Stimulated activated CD4-positive, alpha-beta T cell treated with anti-CD3 and anti-CD28 coated beads, Interleukin-1b, Interleukin-23, amount 100 ng/mL, for 48 hours (primary cell): ENCODE measurements at places on chromosomes 6 and 20.

- peak; percentile 59 for DNase-seq
Observed at GRCh38 chr6:142945446-142946180, 637 bp upstream of the HIVEP2 start.

DNA sequence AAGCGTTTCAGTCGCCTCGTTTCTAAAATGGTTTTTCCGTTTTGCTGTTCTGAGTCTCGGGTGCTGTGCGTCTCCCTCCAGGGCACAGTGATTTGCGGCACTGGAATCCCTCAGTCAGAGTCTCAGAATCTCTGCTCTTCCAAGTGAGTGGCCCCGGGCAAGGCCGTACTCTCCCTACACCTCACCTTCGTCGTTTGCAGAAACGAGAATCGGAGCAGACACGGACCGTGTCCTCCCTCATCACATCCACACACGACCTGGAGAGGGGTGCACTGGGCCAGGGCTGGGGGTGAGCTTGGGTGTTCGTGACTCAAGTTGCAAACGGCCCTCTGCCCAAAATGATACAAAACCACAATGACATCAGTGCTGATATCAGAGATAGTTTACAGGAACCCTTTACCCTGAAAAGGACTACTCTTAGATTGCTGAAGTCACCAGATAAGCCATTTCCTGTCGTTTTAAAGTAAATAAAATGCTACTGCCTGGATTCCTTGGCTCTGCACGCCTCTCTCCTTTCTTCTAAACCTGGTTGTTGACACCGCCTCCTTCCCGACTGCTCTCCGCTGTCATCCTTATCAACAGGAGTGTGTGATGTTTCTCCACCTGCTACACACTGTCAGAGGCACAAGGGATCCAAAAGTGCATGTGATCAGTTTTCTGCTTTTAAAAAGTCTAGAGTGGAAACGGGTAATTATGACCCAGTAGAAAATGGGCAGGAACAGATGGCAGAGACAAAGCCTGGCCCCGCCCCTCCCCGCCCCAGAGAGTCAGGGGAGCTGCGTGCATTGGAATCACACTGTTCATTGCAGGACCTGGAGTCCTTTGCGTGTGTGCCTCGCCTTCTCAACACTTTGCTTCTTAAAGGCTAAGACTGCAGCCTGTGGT is 38.4 kb downstream of the KIF25 start:
- DNase-seq, result no peak

DNA sequence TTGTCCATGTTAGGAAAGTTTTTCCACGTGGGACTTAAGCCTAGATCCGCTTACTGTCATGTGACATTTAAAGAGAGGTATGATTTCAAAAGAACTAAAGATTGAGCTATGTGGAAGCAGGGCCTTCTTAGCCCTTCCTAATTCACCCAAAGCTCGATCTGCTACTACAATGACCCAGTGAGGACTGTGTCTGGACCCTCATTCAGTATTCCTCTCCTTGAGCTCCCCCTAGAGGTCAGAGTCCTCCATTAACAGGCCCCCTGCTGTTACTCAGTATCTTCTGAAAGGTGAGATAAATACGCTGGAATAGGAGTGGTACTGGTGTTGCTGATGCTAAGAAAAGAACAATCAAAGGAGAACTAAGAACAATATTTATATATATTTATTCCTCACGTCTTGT is 414.0 kb downstream of the GJA1 start:
- peak; percentile 30 for DNase-seq

DNA sequence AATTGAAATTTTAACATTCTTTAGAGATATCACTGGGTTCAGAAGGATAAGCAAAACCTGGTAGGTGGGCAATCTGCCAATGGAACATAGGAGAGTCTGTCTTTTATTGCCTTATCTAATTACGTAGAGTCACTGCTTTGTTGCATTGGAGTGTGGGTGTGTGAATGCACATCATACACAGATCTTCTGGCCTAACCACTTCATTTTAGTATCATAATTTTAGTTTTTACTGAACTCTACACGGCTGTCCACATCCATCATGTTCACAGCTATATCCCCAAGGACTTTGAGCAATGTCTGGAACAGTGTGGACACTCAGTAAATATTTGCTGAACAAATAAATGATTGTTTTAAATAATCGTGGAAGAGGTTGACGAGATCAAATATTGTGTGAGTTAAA is 104.6 kb upstream of the AKIRIN2 start:
- DNase-seq, result no peak

DNA sequence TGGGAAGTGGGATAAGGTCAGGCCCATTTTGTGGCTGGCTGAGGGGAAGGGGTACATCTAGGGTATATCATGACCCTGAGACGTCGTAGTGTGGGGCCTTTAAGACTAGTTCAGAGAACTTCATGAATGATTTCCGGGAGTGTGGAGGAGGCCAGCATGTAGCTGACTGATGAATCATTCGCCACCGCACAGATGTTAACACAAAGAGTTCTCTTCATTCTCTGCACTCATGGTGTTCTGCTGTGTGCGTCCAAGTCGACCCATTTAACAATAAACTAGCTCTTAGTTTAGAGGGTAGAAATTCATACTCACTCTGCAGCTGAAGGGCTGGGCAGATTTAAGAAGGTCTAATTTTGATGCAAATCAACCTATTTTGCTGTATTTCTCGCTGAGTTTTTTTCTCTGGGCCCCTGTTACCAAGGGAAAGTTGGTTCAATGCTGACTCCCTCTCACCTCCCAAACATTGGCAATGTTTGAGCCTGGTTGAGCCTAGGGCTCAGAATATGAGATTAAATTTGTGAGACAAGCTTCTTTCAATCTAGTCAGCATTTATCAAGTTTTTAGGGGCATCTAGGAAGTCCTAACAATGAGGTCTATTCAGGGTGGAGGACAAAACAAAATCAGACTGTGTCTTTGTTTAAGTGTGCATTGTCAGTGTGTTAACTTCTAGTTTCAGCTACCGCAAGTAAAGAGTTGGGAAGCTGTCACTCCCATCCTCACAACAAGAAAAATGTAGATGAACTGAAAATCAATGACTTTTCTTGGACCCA is 106.8 kb upstream of the CBLN4 start:
- DNase-seq, result no peak

DNA sequence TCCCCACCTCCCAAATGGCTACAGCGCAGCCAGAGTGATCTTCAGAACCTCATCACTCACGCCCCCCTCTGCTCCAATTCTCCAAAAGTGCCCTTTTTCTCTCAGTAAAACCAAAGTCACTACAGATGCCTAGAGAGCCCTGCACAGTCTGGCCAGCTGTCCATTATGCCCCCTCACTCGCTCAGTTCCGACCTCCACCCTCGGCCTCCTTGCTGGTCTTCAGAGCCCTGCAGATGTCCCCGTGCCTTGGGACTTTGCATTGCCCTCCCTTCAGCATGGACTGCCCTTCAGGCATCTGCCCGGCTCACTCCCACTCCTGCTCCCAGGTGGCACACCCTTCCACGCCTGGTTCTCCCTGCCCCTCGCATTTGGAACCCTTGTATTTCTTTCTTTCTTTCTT is 1.1 kb upstream of the RAET1E start:
- DNase-seq, result no peak

DNA sequence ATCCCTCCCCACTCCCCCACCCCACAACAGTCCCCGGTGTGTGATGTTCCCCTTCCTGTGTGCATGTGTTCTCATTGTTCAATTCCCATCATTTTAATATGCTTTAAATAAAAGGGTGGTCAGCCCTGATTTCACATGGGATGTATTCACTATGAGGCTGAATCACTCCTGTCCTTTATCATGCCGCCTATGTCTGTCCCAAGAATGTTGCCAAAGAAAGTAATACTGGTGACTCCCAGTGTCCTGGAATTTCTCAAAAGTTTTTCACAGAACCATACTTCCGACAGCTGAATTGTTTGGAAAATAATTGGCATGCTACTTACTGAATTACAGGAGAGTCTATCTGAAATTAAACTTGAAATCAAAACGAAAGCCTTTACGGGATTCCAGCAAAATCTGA is 217.7 kb downstream of the HAO1 start:
- DNase-seq, result no peak

- no peak for DNase-seq
Observed at GRCh38 chr20:38953630-38954340, 8.4 kb upstream of the DHX35 start.

DNA sequence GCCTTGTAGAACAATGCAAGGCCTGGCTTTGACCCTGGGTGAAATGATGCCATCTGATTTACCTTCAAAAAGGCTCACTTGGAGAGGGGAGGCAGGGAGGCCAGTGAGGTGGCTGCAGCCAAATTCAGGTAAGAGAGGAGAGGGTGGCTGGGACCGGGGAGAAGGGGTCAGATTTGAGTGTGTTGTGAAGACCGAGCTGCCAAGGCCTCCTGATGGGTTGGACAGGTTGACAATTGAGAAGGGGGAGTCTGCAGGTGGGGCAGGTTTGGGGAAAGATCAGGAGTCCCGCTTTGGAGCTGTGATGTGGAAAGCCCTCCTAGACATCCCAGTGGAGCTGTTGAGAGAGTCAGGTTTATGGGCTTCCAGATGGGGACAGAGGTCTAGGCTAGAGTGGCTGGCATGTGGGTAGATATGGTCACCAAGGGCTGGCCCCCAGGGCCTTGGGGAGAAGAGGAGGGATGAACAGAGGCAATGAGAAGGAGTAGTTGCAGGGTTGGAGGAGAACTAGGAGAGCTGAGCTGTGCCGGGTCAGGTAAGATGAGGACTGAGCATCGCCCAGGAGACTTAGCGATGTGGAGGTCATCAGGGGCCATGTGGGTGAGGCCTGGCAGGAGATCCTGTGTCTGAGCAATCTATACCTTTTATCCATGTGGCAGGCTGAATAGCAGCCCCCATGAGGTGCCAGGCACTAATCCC is 70.5 kb upstream of the TOX2 start:
- no peak for DNase-seq

DNA sequence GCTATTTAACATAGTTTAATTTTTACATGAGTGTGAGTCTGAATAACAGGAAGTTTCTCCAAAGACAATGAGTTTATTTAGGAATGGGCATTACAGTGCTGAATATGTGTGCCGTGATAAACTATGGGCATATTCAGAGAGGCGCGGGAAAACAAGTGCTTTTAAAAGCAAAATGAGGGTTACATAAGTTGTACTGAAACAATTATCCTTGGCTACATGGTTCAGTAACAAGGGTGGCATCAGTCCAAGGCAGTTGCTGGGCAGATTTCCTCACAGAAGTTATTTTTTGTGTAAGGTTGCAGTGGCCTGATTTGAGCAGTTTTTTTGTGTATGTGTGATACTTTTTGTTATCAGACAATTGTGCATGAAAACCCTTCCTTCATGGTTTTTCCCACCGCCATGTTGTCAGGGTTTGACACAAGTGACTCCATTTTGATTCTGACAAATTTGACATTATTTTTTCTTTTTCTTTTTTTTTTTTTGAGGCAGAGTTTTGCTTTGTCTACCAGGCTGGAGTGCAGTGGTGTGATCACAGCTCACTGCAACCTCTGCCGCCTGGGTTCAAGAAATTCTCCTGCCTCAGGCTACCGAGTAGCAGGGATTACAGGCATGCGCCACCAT is 22.3 kb upstream of the PXDC1 start:
- DNase-seq, result no peak
